Adrenal gland (tissue), 19 donors: ENCODE measurements at places on chromosomes 13 and 19. TPM values are rescaled to one million over a fixed set of nuclear protein-coding genes. Genes with fewer than 3 reads are reported as not detected.

The INAFM1 gene
- total RNA-seq = 183 TPM

The LRFN3 gene
- total RNA-seq = 12.2 TPM

The CCL25 gene
- total RNA-seq = not detected

The IZUMO2 gene
- not detected for total RNA-seq

The PIP5K1C gene
- total RNA-seq = 33.7 TPM

The VMAC gene
- 8.4 TPM for total RNA-seq

The LRRC63 gene
- 0.90 TPM for total RNA-seq

The IGFL3 gene
- total RNA-seq = not detected

The REXO1 gene
- total RNA-seq = 30.9 TPM
